SK-N-MC (cell line): ENCODE measurements at places on chromosomes 16 and 17.

- DNase-seq = no peak
These were observed 5.1 kb downstream of the RHBDF1 start for GRCh38 chr16:67183-67791.

- DNase-seq = no peak
These were observed 14.3 kb downstream of the GDPD1 start for GRCh38 chr17:59234631-59235030.

- DNase-seq = no peak
These were observed 44.4 kb downstream of the MAP1LC3B start for GRCh38 chr16:87436225-87437172.

GRCh38 chr16:86718118-86718517 is 139.8 kb downstream of the FOXL1 start:
- no peak for DNase-seq

GRCh38 chr17:32489320-32490100 is 2.7 kb downstream of the CDK5R1 start:
- no peak for DNase-seq

DNA sequence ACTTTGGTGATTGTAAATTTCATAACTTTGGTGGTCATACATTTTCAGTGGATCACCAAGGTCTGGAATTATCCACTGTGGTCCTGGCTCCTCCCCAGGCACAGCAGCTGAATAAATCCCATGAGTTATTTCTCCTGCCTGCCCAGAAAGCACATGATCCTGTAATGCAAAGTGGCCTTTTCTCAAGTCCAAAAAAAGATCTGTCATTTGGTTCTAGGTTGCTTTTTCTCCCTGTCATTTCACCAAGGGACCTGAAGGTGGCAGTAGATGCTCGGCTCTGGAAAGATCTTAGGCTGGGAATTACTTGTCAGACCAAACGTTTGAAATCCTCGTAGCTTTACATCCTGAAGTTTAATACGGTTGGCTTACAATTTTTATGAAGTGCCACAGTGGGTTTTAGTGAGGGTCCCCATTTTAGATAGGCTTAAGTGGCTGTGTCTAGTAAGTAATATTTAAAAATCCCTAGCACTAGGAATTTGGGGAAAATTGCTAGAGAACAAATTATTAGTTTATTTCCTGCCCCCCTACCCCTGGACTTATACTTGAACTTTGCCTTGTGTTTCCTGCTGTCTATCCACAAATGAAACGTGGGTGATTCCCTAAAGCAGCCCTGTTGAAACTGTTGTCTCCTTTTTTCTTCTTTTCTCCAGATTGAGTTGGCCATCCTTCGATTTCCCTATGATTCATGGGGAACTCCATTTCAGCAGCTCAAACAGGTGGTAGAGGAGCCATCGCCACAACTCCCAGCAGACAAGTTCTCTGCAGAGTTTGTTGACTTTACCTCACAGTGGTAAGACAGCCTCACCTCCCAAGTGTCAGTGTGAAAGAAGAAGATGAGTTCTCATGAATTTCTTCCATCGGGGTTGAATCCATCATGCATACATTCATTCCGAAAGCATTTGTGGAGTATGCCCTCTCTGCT is 111.7 kb downstream of the MAP2K6 start:
- DNase-seq = peak; percentile 37

- no peak for DNase-seq
These were observed 6.9 kb downstream of the MLLT6 start for GRCh38 chr17:38711792-38712571.

- no peak for DNase-seq
These were observed 260.1 kb upstream of the C16orf82 start for GRCh38 chr16:26806657-26807056.

- DNase-seq = no peak
These were observed 6.6 kb downstream of the PLEKHH3 start for GRCh38 chr17:42669977-42670788.

GRCh38 chr16:10738231-10739077 is 5.2 kb upstream of the NUBP1 start:
- DNase-seq = no peak
